Common myeloid progenitor, CD34-positive (primary cell): ENCODE measurements at places on chromosomes 2 and 18.
A peak's percentile ranks its signal among the peaks of the same experiment; 100 is the strongest.

- H3K36me3 ChIP-seq: no peaks in the 10 kb centered on the region
- DNase-seq: no peak
- no peak overlapping the region for H3K27ac ChIP-seq
- no peaks in the 10 kb centered on the region for H3K27me3 ChIP-seq
- peaks cover 8% of the 10 kb centered on the region for H3K4me1 ChIP-seq
- no peak overlapping the region for H3K4me3 ChIP-seq
Measured at GRCh38 chr2:217085543-217085942, 225.7 kb upstream of the TNP1 start.

DNA sequence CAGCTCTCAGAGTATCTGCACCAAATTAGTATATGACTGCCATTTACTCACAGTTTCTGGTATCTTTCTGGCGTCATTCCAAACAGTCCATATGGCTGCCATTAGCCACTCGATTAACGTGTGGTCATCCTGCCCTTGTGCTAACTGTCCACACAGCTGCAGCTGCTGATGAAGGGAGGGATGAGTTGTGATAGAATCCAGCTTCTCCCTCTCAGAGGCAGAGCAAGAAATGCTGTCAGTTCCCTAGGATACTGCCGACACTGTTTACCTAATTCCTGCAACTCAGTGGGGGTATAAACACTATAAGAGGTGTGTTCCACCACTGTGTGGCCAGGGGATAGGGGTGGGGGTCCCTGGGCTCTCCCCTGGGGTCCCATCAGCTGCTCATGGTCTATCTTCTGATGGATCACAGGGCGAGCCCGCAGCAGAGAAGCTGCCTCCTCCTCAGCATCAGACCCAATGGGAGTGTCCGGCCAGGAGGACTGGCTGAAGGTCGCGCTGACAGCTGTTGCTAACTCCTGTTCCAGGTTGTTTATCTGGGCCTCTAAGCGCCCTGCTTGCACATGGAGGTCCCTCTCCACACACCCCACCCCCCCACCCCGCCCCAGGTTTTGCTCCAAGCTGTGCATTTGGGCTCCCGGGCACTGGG, 17.3 kb upstream of the KLHL23 start:
- H3K27ac ChIP-seq: no peak overlapping the region
- DNase-seq: no peak
- H3K27me3 ChIP-seq: no peaks in the 10 kb centered on the region
- H3K36me3 ChIP-seq: no peaks in the 10 kb centered on the region
- no peak overlapping the region for H3K4me3 ChIP-seq

- no peak overlapping the region for H3K4me3 ChIP-seq
- DNase-seq: no peak
- no peaks in the 10 kb centered on the region for H3K27me3 ChIP-seq
- no peak overlapping the region for H3K27ac ChIP-seq
Measured at GRCh38 chr18:13420969-13421686, 202.6 kb downstream of the LDLRAD4 start.

- H3K4me1 ChIP-seq: peaks cover 2% of the 10 kb centered on the region
- H3K4me3 ChIP-seq: no peak overlapping the region
- H3K27ac ChIP-seq: no peak overlapping the region
- H3K36me3 ChIP-seq: peaks cover 25% of the 10 kb centered on the region
- no peaks in the 10 kb centered on the region for H3K27me3 ChIP-seq
Measured at GRCh38 chr2:168567836-168568235, 111.8 kb downstream of the CERS6 start.

GRCh38 chr2:24891201-24891600, 28.8 kb downstream of the ADCY3 start:
- no peak overlapping the region for H3K4me3 ChIP-seq
- peaks cover under 1% of the 10 kb centered on the region for H3K36me3 ChIP-seq
- DNase-seq: no peak
- H3K27ac ChIP-seq: no peak overlapping the region
- no peaks in the 10 kb centered on the region for H3K27me3 ChIP-seq

DNA sequence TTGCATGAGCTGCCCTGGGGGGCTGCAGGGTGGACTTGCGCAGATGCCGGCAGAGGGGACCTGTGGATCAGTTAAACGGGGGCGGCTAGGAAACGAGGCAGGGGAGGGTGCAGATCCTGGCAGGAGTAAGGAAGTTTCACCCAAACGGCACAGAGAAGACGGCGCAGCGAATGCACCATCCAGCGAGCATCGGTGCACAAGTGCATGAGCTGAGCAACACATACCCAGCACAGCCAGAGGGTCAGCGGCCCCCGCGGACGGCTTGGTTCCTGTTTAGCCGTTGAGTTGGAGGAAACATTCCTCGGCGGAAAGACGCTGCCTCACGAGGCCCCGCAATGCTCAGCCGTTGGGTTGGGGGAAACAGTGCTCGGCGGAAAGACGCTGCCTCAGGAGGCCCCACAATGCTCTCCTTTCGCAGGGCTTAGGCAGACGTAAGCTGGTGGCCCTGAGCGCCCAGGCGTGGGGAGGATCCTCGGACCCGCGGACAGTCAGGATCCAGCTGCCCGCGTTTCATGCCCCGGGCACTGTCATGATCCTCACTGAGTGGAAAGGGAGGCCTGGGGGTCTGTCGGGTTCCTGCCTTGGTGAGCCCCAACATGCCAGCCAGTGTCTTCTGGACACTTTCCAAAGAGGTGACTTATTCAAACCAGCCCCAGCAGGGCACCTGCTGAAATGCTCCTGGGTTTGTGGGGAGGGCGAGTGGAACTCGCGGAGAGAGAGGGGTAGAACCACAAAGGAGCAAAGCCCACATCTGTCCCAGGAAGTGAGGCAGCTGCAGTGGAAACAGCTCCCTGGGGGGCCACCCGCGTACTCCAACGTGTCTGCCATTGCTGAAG, 86.3 kb downstream of the NDUFA10 start:
- no peak overlapping the region for H3K27ac ChIP-seq
- H3K4me1 ChIP-seq: peaks cover 6% of the 10 kb centered on the region
- no peaks in the 10 kb centered on the region for H3K36me3 ChIP-seq

DNA sequence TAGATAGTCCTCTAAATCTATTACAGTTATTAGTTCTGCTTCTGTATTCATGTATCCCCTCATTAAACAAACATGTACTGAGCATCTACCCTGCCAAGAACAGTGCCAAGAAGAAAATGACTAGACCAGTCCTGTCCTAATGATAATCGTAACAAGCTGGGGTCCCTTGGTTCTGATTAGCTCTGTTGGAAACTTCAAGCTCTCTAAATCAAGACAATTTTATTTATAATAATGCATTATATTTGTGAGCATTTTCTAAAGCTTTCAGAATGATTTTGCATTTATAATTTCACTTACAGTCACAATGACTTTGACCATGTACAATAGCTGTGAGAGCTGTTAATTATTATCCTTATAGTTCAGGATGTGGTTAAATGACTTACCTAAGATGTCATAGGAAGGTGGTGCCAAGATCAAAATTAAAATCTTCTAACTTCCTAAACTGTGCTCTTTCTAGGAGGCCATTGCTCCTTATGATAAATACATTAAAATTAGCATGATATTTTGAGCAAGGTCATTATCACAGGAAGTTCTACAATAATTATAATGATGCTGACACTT, 336.5 kb upstream of the SLC39A10 start:
- no peak overlapping the region for H3K4me3 ChIP-seq
- peaks cover 36% of the 10 kb centered on the region for H3K4me1 ChIP-seq
- no peaks in the 10 kb centered on the region for H3K27me3 ChIP-seq
- no peaks in the 10 kb centered on the region for H3K36me3 ChIP-seq
- H3K27ac ChIP-seq: no peak overlapping the region

- H3K4me1 ChIP-seq: no peaks in the 10 kb centered on the region
- no peaks in the 10 kb centered on the region for H3K36me3 ChIP-seq
- H3K4me3 ChIP-seq: no peak overlapping the region
Measured at GRCh38 chr2:162050513-162050961, 23.5 kb downstream of the DPP4 start.

- H3K4me3 ChIP-seq: no peak overlapping the region
- no peaks in the 10 kb centered on the region for H3K36me3 ChIP-seq
- DNase-seq: no peak
- H3K27ac ChIP-seq: no peak overlapping the region
- H3K27me3 ChIP-seq: peaks cover 2% of the 10 kb centered on the region
Measured at GRCh38 chr18:75574187-75574586, 146.7 kb upstream of the SMIM21 start.

DNA sequence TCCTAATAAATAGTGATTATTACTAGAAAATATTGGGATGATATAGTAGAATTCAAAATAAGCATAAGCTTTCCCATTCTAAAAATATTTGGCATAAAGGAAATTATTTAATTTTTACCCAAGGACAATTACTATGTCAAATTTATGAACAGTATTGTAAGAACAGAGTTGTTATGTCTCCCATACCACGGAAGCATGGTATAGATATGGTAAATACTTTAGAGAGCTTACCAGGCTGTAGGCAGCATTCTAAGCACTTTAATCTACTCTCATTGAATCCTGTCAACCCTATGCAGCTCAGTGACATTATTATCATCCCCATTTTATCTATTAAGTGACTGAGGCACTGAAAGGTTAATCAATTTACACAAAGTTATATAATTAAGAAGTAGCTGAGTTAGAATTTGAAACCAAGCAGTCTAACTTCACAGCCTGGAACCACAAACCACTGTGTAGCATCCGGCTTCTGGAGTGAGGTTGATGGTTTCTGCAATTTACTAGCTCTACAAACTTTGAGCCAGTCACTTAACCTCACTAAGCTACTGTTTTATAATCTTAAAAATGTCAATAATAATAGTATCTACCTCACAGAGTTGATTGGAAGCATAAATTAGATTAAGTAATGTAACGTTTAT, 323.7 kb downstream of the ARHGAP15 start:
- no peaks in the 10 kb centered on the region for H3K36me3 ChIP-seq
- H3K4me3 ChIP-seq: peak overlapping the region; percentile 11
- H3K4me1 ChIP-seq: peaks cover 20% of the 10 kb centered on the region
- DNase-seq: peak; percentile 94
- no peaks in the 10 kb centered on the region for H3K27me3 ChIP-seq

- no peaks in the 10 kb centered on the region for H3K36me3 ChIP-seq
- no peak for DNase-seq
- H3K27me3 ChIP-seq: no peaks in the 10 kb centered on the region
- no peak overlapping the region for H3K27ac ChIP-seq
- H3K4me3 ChIP-seq: no peak overlapping the region
Measured at GRCh38 chr2:205822579-205822978, 140.3 kb downstream of the NRP2 start.

GRCh38 chr18:21439431-21439846, 161.1 kb downstream of the ESCO1 start:
- no peak overlapping the region for H3K27ac ChIP-seq
- no peaks in the 10 kb centered on the region for H3K4me1 ChIP-seq
- no peaks in the 10 kb centered on the region for H3K36me3 ChIP-seq
- no peak overlapping the region for H3K4me3 ChIP-seq
- H3K27me3 ChIP-seq: peaks cover 16% of the 10 kb centered on the region
- DNase-seq: no peak

GRCh38 chr18:63329431-63330145, 10.0 kb upstream of the BCL2 start:
- no peak overlapping the region for H3K4me3 ChIP-seq
- H3K36me3 ChIP-seq: peaks cover 29% of the 10 kb centered on the region
- H3K27ac ChIP-seq: no peak overlapping the region
- H3K4me1 ChIP-seq: no peaks in the 10 kb centered on the region

- H3K4me1 ChIP-seq: peaks cover 10% of the 10 kb centered on the region
- no peak overlapping the region for H3K27ac ChIP-seq
- DNase-seq: peak; percentile 42
- no peak overlapping the region for H3K4me3 ChIP-seq
- no peaks in the 10 kb centered on the region for H3K27me3 ChIP-seq
Measured at GRCh38 chr2:7015007-7015950, 98.1 kb downstream of the RNF144A start.

DNA sequence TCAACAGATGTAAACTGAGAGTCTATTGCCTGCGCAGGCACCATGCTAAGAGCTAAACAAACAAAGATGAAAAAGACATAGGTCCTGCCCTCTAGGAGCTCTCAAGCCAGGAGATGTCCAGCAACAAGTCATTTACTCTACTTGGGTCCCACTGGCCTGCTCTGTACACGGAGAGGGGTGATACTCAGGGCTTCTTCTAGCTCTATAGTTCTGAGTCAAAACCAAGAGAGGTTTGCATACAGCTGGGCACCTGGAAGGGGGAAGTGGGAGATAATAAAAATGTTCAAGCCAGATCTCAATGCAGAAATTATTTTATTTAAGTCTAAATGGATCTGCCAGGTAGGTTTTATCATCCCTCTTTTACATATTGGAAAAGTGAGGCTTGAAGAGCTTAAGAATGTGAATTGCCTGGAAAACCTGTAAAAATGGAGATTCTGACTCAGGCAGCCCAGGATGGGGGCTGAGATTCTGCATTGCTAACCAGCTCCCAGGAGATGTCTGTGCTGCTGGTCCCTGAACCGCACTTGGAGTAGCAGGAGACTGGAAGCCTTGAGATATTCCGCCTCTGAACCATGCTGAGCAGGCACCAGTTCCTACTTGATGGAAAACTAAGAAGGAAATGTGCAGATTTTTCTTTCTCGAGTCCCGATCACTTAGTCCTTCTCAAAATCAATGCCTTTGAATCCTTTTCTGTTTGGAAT, 201.1 kb downstream of the PRKCE start:
- H3K27ac ChIP-seq: no peak overlapping the region
- H3K36me3 ChIP-seq: no peaks in the 10 kb centered on the region
- H3K27me3 ChIP-seq: no peaks in the 10 kb centered on the region
- H3K4me3 ChIP-seq: no peak overlapping the region
